ENCODE measurements at places on chromosomes 1 and 21.
A peak's percentile ranks its signal among the peaks of the same experiment; 100 is the strongest.

DNA sequence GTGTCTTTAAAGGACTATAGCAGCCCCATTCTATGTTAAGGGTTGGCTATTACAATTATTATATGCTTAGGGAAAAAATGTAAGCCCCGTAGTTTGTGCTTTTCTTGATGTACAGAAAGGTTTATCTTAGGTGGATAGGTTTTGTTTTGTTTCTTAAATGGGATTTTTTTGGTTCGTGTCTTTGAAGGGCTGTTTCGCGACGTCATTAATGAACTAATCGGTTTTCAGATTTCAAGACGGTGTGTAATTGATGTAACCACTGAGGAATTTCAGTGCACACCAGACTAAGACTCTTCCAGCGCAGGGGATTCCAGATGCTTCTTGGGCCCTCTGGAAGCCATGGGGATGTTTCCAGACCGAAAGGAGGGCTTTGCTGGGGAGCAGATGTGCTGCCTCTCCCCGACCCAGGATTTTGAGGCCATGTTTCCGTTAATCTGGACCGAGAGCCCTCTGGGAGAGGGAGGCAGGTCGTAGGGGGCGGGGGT, 4.8 kb upstream of the SIM2 start:
- no peak for DNase-seq

- DNase-seq = no peak
Measured at GRCh38 chr1:18234790-18235242, 127.2 kb downstream of the IGSF21 start.

GRCh38 chr1:201399352-201400126, 415 bp upstream of the LAD1 start:
- DNase-seq = no peak

- DNase-seq = no peak
Measured at GRCh38 chr1:81650776-81651175, 150.0 kb upstream of the ADGRL2 start.

- DNase-seq = no peak
Measured at GRCh38 chr1:7467476-7468175, 303.5 kb upstream of the VAMP3 start.

GRCh38 chr1:207103892-207104373, at the start of gene C4BPA:
C4BPA (plus strand) TSS chr1:207104233; CDS start chr1:207113026, 8,793 bp downstream.
- no peak for DNase-seq

- DNase-seq = no peak
Measured at GRCh38 chr1:218392780-218393179, 47.6 kb downstream of the TGFB2 start.

DNA sequence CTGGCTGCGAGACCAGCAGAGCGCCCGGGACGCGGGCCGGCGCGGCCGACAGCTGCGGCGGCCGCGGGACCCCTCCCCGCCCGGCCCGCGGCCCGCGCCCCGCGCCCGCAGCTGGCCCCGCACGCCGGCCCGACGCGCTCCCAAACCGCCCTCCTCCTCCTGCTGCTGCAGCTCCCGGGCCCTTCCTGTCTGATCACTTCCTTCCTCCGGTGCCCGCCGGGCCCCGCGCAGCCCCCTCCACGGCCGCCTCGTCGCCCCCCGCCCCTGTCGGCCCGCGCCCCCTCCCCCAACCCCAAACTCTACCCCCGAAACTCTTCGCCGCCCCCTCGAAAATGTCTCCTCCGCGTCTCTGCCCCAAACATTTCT, 594 bp downstream of the LUZP1 start:
- peak; percentile 16 for DNase-seq

- no peak for DNase-seq
Measured at GRCh38 chr1:117511273-117511672, 94.6 kb upstream of the TENT5C start.

GRCh38 chr1:211738096-211738690, 62.8 kb upstream of the NEK2 start:
- no peak for DNase-seq

DNA sequence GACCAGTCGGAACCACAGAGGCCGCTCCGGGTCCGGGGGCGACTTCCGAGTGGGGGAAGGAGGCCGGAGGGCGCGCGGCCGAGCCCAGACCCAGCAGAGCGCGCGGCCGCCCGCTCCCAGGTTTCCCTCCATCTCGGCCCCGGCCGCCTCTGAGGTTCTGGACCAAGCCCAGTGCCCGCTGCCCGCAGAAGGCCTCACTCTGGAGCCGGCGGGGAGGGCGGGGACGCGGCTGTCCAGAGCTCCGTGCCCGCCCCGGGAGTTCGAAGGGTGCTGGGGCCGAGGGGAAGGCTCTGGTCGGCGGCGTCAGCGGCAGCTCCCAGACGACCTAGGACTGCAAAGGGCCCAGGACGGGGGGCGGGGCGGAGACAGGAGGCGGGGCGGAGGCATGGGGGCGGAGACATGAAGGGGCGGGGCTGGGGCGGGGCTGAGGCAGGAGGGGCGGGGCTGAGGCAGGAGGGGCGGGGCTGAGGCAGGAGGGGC, 48.0 kb upstream of the SLC19A1 start:
- peak; percentile 64 for DNase-seq

- no peak for DNase-seq
Measured at GRCh38 chr1:75727571-75727970, 3.1 kb downstream of the ACADM start.

DNA sequence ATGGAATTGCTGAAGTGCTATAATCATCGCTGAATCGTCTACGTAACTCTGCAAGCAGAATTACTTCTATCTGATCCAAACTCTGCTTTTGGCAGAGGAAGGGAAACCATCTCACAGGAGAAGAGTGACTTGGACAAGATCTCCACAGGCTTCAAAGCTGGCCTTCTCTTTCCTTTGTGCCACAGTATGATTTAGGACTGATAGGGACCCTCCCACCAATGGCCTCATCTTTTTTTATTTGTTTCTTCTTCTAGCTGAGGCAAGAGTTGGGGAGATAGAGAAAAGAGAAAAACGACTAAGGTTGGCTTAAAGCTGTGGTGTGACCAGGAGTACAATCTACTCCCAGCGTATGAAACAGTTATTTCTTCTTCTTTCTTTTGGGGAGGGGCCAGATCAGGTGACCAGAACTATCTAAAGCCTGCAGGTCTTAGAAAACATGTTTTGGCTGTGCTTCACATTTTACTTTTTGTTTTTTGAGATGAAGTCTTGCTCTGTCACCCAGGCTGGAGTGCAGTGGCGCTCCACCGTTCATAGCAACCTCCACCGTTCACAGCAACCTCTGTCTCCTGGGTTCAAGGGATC, 35.0 kb downstream of the ZNF496 start:
- DNase-seq = no peak

DNA sequence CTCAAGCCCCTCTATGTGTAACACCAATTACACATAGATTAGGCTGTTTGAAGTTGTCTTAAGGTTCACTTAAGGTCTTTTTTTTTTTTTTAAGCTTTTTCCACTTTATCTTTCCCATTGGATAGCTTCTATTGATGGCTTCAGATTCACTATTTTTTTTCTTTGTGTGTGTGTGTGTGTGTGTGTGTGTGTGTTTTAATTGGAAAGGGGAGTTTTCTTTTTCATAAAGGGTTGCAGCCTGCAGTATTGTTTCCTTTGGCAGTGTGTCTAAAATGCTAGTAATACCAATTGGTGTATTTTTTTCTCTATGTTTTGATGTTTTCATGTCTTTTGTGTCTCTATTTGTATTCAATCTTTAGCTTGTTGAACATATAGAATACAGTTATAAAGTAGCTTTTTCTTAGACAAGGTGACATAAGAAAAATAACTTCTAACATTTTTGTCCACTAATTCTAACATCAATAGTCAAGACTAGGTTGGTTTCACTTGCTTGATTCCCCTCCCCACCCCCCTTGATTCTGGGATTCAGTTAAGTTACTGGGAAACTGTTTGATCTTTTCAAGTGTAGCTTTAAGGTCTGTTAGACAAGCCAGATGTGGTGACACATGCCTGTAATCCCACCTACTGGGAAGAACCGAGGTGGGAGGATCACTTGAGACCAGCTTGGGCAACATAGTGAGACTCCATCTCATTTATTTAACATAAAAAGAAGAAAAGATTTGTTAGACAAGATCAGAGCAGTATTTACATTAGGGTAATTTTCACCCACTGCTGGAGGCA, 21.4 kb downstream of the PRRC2C start:
- DNase-seq = no peak

- no peak for DNase-seq
Measured at GRCh38 chr1:206723462-206723804, 38.7 kb downstream of the MAPKAPK2 start.

DNA sequence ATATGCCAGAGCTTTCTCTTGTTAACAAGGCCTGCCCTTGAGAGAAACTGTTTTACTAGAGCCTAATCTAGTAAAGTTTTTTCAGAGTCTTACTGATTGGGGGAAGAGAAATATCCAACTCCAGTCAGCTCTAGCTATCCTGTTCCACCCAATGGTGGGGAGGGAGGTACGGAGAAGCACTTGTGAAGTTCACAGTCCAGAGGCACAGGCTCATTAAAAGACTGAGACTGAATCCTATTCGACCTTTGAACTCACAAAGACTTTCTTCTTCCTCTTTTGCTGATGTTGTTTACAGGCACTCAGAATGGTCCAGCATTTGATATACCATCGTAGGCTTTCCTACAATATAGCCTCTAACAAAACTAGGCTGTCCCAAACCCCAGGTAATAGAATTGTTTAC, 15.5 kb upstream of the SFT2D2 start:
- DNase-seq = no peak

- no peak for DNase-seq
Measured at GRCh38 chr1:116516631-116517030, 54.2 kb downstream of the CD58 start.

DNA sequence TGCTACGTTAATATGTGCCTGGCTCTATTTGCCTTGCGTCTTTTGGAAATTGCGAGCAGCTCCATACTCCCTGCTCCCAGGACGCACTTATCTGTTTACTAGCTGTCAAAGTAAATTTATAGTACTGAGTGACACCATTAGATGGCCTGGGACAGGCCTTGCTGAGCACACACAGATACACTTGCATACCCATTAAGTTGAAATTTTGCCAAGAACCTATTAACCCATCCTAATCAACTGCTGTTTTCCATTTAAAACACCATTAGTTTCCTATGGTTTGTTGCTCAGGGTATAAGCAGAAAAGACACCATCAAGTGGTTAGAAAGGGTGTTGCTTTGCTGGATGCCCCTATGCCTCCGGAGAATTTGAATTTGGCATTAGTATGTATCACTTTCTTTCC, 187.3 kb downstream of the SLC44A5 start:
- no peak for DNase-seq

DNA sequence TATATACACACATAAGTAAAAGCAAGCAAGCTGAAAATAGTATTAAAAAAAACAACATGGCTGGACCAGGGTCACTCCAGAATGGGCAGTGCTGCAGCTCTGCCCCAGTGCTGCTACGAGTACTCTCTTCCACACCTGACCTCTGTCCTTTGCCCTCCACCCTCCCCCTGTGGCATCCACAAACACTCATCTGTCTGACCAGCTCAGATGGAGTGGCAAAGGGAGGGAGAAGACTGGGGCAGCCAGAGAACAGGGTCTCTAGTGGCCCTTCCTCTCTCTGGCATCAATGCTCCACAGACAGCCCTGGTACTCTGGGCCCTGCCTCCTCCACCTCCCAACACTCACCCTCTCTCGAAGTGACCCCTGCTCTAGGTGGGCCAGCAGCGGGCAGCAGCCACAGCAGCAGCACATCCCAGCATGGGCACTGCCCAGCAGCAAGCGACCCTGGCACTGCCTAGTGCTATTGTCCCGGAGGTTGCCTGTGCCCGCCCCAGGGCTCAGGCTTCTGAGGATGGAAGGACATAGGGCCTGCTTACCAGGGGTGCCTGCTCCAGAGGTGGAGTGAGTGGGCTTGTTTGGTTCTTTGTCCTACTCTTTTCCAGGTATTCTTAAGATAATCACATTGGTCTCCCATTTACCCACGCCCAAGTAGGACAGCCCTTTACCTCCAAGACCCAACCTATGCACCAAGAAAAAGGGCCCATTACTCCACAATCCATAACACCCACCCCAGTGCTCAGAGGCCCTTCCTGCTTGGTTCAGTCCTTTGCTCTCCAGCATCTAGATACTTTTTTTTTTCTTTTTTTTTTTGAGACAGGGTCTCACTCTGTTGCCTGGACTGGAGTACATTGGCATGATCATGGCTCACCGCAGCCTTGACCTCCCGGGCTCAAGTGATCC, 6.2 kb downstream of the ARHGEF2 start:
- no peak for DNase-seq

DNA sequence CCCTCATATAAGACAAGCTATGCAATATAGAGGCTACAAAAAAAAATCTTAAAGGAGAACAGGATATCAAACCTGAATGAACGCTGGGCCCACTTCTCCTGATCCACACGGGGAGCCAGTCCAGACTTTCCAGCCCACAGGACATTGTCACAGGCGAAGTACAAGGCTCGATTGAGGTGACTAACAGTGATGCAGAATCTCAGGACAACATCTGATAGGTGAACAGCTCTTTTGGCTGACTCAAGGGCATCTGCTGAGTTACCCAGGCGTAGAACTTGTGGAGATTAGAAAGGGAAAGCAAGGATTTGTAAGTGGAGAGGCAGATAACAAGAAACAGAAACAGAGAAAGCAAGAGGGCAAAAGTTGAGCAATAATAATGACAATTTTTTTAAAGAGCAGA, 1.8 kb downstream of the PEX11B start:
- DNase-seq = no peak

- DNase-seq = no peak
Measured at GRCh38 chr1:8516793-8517556, 199.1 kb downstream of the SLC45A1 start.

- DNase-seq = no peak
Measured at GRCh38 chr1:65442442-65442841, 22.0 kb downstream of the LEPR start.

- DNase-seq = no peak
Measured at GRCh38 chr1:26138974-26139558, 19.8 kb upstream of the FAM110D start.

DNA sequence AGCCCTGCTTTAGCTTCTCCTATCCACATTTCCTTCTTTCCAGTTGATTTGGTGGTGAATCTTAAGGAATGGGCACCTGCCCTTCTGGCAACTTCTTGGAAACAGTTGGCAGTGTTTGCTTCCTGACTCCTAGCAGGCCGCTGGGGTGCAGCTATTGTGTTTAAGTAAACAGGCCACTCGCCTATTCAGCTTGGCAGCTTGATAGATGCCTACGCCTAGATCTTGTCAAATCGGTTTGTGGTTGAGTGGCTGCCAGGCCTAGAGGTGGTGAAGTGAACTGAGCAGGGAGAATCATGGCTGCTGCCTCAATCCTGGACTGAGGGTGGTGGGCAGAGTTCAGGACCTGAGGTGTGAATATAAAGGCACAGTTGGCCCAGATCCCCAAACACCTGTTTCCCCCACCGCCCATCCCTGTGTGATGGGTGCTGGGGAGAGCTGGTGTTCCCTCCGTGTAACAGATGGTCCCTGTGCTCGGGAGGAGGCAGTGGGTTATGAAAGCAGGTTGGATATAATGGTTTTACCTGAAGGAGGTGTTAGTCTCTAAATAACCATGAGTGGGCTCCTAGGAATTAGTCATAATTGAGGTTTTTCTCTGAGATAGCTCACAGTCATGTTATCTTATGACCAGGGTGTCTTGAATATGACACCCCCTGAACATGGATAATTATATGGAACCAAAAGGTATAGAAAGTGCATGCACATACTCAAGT, 940 bp upstream of the PLA2G2C start:
- DNase-seq = no peak

GRCh38 chr1:32887623-32888022, 1.3 kb downstream of the HPCA start:
- no peak for DNase-seq

- DNase-seq = no peak
Measured at GRCh38 chr1:175841738-175842187, 98.4 kb upstream of the TNR start.

GRCh38 chr21:21146587-21147373, 148.6 kb downstream of the NCAM2 start:
- DNase-seq = no peak
